ENCODE measurements at places on chromosomes 1 and 21.

DNA sequence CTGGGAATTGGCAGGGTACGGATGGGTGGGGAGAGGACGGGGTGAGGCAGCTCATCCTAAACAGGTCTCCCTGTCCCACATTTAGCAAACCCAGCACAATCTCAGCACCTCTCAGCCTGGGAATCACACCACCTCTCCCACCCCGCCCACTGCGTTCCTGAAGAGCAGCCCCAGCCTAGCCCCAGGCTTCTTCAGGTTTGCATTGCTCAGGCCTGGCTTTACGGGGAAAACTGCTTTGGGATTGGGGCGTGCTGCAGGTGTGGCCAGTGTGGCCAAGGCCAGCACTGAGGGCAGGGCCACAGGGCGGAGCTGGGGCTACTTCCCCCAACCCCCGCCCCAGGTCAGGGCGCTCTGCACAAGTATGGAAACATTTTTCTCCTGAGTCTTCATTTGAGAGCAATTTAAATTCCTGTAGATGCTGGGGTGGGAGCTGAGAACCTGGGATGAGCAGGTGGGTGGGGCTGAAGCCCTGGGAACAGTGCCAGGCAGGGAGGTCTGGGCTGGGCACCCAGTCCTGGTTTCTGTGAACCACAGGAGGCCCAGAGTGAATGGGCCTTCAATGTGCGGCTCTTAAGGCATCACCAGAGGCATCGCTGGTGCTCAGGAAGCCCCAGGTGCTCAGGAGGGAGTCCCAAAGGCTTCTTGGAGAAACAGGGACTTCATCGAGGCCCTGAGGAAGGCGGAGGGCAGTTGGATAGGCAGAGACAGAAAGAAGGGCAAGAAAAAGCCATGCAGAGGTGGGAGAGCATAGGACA, 24.1 kb downstream of the TNNT2 start:
- no peak for DNase-seq

GRCh38 chr1:209879539-209879938, 51.8 kb downstream of the UTP25 start:
- DNase-seq: no peak

DNA sequence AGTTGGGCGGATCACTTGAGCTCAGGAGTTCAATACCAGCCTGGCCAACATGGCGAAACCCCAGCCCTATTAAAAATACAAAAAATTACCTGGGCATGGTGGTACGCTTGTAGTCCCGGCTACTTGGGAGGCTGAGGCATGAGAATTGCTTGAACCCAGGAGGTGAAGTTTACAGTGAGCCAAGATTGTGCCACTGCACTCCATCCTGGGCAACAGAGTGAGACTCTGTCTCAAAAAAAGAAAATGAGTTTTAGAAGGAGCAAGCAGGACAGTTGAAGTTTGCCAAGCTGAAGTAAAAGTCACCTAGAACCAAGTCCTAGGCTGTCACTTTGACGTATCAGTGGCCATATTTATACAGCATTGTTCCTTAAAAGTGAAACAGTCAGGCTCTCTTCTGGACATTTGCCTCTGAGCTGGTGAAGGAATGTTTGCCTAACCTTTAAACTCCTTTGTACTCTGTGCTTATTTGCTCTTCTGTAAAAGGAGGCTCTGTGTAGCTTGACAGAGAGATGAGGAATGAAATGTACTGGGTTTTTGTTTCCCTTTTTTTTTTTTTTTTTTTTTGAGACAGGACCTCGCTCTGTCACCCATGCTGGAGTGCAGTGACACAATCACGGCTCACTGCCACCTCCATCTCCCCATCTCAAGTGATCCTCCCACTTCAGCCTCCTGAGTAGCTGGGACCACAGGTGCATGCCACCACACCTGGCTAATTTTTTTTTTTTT, 2.8 kb downstream of the RAB4A start:
- DNase-seq: no peak

DNA sequence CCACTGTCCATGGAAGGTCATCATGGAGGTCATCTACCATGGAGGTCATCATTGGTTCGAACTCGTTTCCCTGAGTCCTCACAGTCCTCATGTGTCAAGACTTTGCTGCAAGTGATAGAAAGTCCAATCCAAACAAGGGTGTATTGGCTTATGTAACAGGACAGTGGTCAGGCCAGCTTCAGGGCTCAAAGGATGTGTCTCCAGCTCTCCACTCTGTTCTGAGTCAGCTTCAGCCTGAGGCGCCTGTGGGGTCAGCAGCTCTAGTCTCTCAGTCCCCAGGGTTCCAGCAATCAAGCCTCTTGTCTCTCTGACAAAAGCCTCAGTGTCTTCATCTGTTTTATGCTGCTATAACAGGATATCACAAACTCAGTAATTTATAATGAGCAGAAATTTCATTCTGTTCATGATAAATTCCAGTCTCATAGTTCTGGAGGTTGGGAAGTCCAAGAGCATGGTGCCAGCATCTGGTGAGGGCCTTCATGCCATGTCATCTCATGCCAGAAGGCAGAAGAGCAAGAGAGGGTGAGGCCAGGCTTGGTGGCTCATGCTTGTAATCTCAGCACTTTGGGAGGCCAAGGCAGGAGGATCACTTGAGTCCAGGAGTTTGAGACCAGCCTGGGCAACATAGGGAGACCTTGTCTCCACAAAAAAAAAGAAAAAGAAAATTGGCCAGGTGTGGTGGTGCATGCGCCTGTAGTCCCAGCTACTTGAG, 19.5 kb downstream of the A3GALT2 start:
- DNase-seq: no peak

All from stimulated activated effector memory CD8-positive, alpha-beta T cell treated with anti-CD3 and anti-CD28 coated beads, Interleukin-12 subunit alpha, Interleukin-12 subunit beta, amount 100 ng/mL, for 72 hours (primary cell).